ENCODE measurements at places on chromosomes 1 and 21.

- no peak for DNase-seq
Measured at GRCh38 chr1:69673321-69673720, 105.6 kb downstream of the LRRC7 start.

DNA sequence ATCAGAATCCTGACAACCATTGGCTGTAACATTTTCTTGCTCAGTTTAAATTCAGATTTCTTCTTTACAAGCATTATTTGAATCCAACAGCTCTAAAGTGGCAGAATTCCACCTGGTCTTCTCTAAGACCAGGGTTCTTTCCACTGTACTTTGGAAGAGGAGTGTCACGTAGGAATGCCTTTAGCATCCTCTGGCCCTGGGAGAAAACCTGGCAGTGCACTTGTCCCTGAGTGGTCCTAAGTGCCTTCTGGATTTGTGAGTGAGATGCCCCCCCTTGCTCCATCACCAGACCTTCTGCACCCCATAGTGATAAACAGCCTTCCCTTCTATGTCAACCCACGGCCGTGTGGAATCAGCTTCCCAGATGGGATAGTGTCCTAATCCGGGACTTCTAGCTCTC lies 57.1 kb upstream of the NHLH2 start:
- no peak for DNase-seq

DNA sequence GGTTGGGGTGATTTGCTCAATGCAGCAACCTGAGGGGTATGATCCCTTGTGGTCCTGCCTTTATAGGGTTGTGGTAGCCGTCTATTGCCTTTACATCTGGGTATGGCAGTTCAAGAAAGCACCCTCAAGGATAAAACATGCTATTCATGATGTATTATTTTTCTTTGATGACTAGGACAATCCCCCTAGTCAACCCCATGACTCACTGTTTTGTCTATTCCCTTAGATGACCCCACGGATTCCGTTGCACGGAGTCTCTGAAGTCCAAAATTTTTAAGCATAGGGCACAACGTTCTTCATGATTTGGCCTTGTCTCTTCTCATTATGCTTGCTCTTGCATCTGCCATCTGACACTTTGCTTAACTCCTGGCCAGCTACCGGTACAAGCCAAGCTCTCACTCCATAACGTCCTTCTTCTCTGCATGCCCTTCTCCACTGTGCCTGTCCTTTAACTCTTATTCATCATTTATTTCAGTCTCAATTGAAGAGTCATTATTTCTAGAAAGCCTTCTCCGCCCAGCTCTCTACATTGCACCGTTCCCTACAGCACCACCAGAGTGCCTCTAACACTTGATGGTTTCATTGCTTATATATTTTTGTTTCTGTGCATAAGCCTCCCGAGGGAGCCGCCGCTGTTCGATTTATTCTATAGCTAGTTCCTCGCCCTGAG lies 838 bp upstream of the DISP1 start:
- no peak for DNase-seq

GRCh38 chr1:54788459-54788858 lies 12.7 kb downstream of the TTC22 start:
- DNase-seq: no peak

DNA sequence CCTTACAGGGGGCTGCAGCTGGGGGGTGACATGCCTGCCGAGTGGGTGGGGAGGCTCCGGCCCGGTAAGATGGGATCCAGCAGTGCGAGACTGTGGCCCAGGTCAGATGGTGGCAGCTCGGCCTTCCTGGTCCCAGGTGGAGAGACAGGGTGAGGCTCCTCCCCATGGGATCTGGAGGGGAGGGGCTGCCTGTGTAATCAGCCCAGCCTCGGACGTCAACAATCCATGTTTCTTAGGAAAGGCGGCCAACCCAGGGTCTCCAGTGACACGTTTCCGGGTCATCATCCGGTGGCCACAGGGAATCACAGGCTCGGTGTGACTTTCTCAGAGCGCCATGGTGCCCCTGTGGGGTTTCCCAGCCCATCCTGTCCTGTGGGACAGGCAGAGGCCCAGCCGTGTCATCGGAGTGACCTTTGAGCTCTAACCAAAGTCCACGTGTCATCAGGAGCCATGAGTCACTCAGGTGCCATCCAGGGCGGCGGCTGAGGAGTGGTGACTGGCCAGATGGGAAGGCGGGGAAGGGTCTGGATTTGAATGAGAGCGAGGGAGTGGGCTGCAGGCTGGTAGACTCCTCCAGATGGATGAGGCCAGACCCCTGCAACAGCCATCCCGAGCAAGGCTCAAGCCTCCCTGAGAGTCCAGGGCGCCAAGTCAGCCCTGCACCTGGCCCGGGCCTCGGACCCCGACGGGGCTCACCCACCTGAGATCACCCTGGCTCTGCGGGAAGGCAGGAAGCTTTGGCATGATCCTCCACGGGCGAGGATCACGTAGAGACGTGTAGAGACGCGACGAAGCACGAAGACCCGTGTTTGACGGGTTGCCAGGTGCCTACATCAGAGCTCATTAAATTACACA lies 6.6 kb upstream of the HES4 start:
- no peak for DNase-seq

DNA sequence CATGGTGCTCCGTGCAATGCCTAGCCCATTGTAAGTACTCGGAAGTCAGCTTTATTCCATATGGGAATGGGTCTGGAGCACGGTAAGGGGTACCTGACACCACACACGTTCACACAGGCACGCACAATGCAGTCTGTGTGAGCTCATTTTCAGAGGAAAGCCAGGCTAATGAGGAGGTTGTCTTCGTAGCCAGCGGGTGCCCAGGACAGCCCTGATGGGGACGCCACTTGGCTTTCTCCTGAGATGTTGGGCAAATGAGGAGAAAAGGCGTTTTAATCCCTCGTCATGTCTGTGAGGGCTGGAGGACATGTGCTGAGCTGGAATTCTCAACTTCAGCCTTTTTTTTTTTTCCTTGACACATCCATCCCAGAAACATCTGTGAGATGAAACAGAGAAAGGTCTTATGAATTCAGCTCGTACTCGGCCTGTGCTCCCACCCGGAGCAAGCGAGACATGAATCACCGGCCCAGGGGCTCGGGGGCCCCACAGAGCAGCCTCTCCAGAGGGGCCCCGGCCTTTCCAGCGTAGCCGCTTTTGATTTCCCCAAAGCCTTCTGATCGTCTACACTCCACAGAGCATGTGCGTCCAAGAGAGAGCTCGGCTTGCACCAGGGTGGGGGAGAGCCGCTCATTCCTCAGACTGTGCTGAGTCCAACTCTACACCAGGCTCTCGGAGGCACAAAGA lies 125.1 kb downstream of the EPHB2 start:
- DNase-seq: no peak

DNA sequence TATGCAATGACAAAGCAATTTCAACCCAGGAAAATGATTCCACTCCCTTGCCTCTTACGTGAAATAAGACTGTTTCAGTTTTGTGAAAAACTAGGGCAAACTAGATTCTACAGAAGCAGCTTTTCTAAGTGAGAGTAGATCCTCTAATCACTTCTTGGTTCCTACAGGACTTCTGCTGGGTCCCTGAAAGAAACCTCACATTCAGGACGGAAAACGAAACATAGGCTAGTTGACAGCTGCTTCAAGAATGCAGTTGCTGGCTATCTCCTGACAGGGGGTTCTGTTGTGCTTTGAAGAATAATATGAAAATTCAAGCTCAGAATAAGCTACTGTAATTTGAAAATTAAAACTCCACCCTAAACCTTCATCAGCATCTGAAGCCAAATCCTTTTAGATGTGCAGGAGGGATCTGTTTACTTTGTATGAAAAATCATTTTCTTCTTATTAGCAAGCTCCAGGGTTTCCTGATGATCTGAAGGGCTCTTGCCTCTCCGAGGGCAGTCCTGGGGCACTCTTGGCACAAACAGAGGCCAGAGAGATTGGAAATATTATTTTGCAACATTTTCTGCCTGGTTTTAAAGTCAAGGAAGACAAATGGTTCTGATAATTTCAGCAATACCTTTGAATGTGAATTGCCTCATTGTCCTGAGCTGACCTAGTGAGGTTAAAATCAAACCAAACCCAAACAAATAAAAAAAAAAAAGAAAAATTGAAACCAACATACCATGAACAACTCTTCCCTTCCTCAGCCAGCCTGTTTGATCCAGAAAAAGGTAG lies 55.0 kb downstream of the NTMT2 start:
- no peak for DNase-seq

GRCh38 chr1:91569411-91570119 lies 68.9 kb downstream of the CDC7 start:
- DNase-seq: no peak

GRCh38 chr21:23729331-23729730 lies 1878.0 kb downstream of the MRPL39 start:
- no peak for DNase-seq

DNA sequence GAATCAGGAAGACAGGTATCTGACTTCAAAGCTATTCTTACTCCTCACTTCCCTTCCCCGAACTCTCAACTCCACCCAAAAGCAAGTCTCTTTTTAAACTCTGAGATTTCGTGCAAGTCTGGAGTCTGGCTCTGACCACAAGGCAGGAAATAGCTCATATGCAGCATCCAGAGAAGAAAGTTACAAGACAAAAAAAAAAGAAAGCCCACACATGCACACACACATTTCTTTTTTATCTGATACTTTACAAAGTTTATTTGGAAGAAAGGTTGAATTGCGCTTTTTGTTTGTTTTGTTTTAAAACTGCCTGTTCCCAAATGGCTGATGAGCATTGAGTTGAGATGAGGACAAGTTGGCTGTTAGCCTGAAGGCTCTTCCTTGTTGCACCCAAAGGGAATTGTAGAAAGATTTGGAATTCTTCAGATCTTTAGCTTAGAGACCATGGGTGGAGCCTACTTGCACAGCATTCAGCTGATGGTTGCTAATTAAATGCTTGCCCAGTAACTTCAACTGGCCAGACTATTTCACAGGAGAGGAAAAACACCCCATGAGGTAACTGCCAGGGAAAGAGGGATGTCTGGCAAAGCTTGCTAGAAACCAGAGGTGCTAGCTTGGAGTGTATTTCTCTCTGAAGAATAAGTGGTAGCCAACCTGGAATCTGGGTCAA lies 490.3 kb downstream of the TTLL7 start:
- no peak for DNase-seq

GRCh38 chr1:243712941-243713340 lies 137.1 kb downstream of the AKT3 start:
- no peak for DNase-seq
